ENCODE measurements at places on chromosomes 16 and 17.
A peak's percentile ranks its signal among the peaks of the same experiment; 100 is the strongest.

DNA sequence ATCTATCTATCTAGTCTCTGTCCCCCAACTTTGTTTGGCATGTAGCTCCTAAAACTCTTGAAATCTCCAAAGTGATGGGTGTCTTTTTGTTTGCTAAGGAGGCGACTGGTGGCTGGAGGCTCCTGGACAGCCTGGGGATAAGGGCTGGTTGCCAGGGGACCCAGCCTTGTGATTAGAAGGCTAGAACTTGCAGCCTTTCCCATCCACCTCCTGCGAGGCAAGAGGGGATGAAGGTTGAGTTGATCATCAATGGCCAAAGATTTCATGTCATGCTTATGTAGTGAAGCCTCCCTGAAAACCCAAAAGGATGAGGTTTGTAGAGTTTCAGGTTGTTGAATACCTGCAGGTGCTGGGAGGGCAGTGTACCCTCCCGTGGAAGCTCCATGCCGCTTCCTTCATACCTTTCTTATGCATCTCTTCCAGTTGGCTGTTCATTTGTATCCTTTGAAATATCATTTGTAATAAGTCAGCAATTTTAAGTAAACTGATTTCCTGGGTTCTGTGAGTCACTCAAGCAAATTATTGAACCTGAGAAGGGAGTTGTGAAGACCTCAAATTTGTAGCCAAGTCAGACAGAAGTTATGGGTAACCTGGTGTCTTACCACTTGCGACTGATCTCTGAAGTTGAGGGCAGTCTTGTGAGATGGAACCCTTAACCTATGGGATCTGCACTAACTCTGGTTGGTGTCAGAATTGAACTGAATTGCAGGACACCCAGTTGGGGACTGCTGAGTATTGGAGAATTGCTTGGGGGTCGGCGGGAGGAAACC, 202.4 kb downstream of the SEC14L1 start:
- no peak for DNase-seq

DNA sequence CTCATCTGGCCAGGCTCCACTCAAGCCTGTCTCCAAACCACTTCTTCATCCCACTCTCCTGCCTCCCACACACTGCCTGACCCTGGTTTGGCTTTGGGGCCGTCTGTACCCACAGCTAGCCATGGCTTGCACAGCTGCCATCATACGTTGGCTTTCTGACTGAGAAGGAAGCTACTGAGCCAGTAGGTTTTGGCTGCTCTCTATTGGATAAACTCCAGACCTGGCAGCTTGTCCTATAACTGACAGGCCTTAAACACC, 3.9 kb downstream of the MIF4GD start:
- no peak for DNase-seq

DNA sequence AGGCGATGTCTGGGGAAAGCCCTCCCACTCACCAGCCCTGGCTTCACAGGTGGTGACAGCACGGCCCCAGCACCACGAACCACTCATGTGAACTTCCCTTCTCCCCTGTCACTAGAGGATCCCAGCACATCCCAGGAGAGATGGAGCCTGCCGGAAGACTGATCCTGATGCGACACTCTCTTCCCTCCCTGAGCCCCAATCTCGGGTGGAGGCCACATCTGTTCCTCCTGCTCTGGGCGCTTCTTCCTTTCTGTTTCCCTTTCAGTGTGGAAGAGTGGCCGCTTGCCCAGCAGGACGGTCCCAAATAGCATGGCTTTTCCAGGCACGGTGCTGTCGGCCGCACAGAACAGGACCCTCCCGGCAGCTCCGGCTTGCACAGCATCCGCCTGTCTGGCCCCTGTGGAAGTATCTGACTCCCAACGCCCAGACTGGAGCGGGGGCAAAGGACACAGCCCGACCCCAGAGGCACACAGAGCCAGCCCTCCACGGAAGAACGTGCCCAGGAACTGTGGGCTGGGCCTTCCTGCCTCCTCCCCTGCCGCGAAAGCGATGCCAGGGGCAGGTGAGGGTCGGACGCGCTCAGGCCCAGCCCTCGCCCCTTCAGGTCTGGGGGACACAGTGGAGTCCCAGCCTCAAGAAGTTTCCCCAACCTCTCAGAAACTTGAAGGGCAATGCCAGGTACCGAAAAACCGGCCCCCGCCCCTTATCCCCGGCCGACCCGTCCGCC, 37.6 kb downstream of the CBFA2T3 start:
- peak; percentile 75 for DNase-seq

DNA sequence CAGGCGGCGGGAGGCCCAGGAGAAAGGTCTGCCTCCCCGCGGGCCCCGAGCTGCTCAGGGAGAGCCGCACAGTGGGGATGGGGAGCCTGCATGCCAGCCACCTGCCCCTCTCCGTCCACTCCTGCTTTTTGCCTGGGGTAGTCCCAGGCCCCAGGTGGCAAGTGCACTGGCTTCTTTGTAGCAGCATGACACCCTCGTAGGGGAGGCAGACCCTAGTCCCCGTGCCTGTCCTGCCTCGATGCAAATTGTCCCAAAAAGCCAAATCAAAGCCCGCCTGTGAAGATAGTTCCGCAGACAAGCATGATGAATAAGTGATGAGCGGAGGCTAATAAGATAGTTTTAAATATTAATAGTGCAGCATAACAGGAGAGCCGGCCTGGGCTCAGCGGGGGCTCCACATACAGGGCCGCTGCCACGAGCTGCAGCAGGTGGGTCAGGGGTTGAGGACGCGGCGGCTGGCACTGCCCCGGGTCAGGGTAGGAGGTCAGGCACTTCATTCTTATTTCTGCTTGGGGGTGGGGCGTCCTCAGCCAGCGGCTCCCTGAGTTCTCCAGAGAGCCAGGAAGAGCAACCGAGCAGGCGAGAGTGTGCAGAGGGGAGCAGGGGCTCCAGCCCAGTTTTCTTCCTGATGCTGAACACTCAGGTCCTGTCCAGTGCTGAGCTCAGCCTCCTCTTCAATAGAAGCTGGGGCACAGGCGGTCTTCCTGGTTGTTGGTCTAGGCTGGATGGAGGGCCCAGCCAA, 26.8 kb downstream of the GINS2 start:
- DNase-seq, result no peak

GRCh38 chr16:49495596-49496355, 122.2 kb downstream of the C16orf78 start:
- DNase-seq, result no peak

DNA sequence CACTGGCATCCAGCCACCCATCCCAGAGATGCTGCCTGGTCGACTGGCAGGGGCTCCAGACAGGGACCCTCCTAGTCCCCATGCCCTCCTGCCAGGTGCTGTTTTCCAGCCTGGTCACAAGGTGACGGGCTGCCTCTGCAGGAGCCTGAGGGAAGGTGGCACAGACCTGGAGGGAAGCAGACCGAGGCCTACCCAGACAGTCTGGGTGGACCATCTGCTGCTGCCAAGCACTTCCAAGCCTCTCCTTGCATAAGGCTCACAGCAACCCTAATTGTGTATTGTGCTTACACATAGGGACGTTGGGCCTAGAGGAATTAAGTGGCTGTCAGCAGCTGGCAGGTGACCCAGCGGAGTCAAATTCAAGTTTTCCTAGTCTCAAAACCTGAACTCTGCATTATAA, 90.1 kb upstream of the KCNJ18 start:
- DNase-seq, result no peak

DNA sequence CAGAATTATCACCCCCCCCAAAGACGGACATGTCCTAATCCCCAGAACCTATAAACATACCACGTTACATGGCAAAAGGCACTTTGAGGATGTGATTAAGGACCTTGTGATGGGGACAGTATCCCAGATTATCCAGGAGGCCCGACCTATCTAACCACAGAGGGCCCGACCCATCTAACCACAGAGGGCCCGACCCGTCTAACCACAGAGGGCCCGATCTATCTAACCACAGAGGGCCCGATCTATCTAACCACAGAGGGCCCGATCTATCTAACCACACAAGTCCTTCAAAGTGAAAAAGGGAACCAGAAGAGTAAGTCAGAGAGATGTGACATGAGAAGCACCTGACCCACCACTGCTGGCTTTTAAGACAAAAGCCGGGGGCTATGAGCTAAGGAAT, 56.8 kb downstream of the ANKFY1 start:
- DNase-seq, result no peak

- DNase-seq, result no peak
Observed at GRCh38 chr17:17712268-17712924, 31.1 kb downstream of the RAI1 start.

GRCh38 chr17:48187872-48188608, 80.5 kb downstream of the SNX11 start:
- no peak for DNase-seq

DNA sequence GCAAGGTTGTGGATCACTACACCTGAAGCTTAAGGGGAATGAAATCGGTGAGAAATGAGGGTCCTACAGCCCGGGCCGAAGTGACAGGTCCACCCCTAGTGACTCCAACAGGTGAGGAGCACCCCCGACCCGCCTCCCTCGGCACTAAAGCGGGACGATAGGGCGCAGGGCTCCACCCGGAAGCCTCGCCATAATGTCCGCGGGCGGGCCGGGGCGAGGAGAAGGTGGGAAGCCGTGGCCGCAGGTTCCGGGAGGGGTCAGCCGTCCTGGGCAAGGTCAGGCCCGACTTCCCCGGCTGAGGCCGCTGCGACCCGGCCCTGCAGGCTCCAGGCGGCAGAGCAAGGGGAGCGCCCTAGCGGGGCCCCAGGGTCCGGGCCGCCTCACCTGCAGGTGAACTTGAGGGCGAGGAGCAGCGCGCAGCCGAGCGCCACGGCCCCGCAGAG, 543 bp downstream of the TXNDC11 start:
- peak; percentile 71 for DNase-seq

DNA sequence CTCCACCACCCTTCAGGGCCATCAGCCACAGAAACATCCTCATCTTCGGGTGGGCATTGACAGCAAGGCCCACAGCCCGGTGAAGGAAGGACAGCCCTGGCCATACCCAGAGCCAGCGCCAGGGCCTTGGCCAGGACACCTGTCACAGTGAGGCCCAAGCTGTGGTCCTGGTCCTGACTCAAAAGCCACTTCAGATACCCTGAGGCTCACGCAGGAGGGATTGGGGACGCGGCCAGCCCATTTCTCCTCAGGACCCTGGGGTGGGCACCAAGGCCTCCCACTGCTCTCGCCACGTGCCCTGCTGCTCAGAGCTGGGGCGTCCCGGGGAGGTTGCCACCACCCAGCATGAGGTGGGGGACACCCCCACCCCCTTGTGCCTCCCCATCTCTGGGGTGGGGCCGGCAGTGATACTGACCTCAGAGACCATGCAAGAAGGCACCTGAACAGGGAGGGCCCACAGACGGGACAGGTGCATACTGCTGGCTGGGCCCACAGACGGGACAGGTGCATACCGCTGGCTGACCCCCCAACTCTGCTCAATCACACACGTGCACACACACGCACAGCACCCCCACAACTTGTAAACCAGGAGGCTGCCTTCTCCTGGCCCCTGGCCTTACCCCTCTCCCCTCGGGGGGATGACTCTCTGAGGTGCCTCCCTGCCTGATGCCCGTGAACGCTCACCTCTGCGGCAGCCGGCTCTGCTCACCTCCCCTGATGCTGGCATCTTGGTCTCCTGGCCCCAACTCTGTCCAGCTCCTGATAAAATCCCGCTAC, 14.2 kb downstream of the SLC7A5 start:
- DNase-seq, result no peak

- DNase-seq, result no peak
Observed at GRCh38 chr17:63171428-63172393, 205.7 kb downstream of the TANC2 start.

DNA sequence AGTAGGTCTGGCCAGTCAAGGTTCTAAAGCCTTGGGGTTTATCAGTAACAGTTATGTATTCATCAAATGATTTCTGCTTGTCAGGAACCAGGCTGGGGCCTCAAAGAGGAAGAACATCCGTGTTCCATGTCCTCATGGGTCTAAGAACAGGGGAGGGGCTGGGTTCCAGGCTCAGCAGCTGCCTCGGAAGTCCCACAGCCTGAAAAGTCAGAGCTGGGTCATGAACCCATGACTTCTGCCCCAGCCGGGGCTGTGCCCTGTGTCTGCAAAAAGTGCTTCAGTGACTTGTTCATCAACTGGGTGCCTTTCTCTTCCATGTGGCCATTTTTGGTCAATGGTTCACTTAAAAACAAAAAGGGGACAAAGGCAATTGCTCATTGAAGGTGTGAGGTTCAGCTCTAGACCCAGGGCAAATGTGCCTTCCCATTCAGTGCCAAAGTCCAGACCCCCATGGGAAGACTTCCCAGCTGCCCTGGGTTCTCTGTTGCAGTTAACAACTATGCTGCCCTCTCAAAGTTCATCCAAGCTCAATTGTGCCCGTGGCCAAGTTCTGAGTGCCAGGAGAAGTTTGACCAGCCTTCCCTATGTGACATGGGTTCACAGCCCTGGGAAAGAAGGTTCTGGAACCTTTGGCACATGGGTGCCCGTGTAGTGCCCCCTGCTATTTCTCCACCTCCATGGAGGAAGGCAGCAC, 18.5 kb downstream of the TBKBP1 start:
- DNase-seq, result no peak

GRCh38 chr17:62888148-62888547, 77.9 kb upstream of the TANC2 start:
- no peak for DNase-seq

- peak; percentile 61 for DNase-seq
Observed at GRCh38 chr17:38741921-38742410, 6.2 kb downstream of the PCGF2 start.

GRCh38 chr17:7328840-7329373, at the start of gene NEURL4:
Gene NEURL4, minus strand, starts transcription at chr17:7329335. Its CDS starts 23 bp downstream, at chr17:7329312.
- no peak for DNase-seq

DNA sequence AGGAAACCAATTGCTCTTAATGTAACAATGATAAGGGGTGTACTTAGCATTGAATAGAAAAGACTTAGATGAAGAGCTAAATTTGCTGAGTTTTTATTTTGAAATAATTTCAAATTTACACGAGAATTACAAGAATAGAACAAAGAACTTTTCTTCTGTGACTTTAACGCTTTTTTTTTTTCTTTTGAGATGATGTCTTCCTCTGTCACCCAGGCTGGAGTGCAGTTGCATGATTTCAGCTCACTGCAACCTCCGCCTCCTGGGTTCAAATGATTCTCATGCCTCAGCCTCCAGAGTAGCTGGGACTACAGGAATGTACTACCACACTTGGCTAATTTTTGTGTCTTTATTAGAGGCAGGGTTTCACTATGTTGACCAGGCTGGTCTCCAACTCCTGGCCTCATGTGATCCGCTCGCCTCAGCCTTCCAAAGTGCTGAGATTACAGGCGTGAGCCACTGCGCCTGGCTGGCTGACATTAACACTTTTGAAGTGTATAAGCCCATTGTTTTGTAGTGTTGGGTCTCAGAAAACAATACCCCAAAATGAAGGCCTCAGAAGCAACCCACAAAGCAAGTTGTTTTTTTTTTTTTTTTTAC, 2.1 kb downstream of the TEN1 start:
- DNase-seq, result no peak

GRCh38 chr16:50335196-50335958, 33.4 kb downstream of the BRD7 start:
- DNase-seq, result no peak
